Esophagus muscularis mucosa (tissue), 4 donors: ENCODE measurements at places on chromosomes 16 and 17. TPM values are rescaled to one million over a fixed set of nuclear protein-coding genes. Genes with fewer than 3 reads are reported as not detected.

CCL4 gene
- total RNA-seq: 2.0 TPM

KRTAP3-1 gene
- not detected for total RNA-seq

EXOC3L1 gene
- total RNA-seq: 1.8 TPM

PRCD gene
- total RNA-seq: 3.7 TPM

SAMD14 gene
- 1.7 TPM for total RNA-seq

DNA sequence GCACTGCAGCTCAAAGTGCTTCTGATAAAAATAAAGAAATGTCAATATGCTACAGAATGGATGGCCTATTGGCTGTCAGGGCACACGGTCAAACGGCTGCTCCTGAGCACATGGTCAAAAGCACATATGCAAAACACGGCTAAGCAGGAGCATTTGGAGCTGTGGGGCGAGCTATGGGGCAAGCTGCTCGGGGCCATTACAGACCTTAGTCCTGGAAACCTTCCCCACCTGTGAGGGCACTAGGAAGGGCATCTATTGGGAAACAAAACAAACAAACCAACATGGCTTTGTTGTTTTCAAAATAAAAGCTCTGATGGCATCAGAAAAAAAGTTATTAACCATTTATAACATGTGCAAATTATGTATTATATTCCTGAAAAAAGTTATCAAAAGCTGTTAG, 83.6 kb downstream of the SLC5A11 start:
- no peak for DNase-seq

GRCh38 chr16:30027588-30028437, 3.3 kb downstream of the TLCD3B start:
- DNase-seq: no peak

- DNase-seq: no peak
Measured at GRCh38 chr16:54411544-54411943, 125.0 kb upstream of the IRX3 start.

GRCh38 chr16:89921702-89922476, 1.3 kb upstream of the TUBB3 start:
- DNase-seq: no peak

DNA sequence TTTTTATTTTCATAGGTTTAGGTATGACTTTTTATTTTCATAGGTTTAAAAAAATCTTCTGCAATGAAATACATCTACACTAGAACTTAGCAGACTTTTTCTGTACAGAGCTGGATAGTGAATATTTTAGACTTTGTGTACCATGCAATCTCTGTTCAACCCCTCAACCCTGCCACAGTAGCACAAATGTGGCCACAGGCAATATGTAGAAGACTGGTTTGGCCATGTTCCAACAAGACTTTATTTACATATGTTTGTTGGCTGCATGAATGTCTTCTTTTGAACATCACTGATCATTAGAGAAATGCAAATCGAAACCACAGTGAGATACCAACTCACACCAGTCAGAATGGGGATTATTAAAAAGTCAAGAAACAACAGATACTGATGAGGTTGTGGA, 229.2 kb downstream of the SHISA9 start:
- DNase-seq: no peak

DNA sequence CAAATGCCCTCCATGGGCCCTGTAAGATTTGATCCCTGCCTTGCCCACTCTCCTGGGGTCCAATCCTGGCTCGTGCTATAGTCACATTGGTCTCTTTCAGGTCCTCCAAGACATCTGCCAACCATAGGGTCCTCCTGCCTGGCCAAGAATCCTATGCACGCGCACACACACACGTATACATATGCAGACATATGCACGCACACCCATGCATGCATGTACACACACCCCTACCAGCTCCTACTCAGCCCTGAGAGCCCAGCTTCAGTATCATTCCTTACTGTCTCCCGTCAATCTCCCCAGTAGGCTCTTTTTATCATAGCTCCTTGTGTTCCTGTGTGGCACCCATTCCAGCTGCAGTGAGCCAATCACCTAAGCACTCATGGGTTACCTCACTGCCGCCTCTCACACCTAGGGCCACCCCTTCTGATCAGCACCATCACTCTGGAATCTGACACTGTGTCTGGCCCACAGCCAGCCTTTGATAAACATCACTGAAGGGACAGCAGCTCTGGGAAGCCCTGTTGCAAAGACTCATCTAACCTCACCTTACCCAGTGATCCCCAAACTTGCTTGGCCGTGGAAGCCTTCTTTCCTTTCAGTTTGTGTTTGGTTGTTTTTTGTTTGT, 7.9 kb upstream of the DNAH17 start:
- no peak for DNase-seq
